ENCODE measurements at places on chromosomes 7 and 10.
A peak's percentile ranks its signal among the peaks of the same experiment; 100 is the strongest.

GRCh38 chr7:103658055-103659005 lies 212.3 kb upstream of the SLC26A5 start:
- no peak for DNase-seq

GRCh38 chr10:121735263-121735662 lies 137.0 kb upstream of the FGFR2 start:
- DNase-seq, result no peak

DNA sequence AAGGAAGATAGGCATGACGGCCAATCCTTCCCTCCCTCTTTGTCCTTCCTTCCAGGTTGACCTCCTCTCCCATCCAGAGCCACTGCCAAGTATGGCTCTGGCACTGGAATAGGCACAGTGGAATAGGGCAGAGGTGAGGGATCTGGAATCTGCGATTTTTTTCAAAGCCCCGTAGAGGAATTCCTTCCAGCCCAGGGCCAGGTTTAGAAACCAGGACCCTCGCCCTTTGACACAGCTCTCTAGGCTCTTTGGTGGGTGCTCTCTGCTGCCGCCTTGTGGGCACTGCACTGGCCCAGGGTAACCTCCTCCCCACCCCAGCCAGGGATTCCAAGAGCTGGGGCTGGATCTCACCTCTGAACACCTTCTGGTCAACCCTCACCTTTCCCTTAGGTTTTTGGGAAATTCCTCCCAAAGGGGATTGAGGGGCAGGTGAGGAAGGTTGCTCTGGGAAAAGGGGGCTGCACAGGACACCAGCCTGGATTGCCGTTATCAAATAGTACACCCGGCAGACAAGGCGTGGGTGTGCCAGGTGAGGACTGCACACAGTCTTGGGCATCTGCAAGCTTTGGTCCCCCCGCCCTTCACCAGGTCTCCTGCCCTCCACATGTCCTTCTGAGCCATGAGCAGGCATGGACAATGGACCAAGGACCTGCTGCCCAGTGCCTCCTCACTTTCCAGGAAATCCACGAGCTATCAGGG lies 22.8 kb downstream of the C10orf105 start:
- peak; percentile 51 for DNase-seq

GRCh38 chr10:119457966-119458766 lies 84.4 kb downstream of the RGS10 start:
- DNase-seq, result no peak

DNA sequence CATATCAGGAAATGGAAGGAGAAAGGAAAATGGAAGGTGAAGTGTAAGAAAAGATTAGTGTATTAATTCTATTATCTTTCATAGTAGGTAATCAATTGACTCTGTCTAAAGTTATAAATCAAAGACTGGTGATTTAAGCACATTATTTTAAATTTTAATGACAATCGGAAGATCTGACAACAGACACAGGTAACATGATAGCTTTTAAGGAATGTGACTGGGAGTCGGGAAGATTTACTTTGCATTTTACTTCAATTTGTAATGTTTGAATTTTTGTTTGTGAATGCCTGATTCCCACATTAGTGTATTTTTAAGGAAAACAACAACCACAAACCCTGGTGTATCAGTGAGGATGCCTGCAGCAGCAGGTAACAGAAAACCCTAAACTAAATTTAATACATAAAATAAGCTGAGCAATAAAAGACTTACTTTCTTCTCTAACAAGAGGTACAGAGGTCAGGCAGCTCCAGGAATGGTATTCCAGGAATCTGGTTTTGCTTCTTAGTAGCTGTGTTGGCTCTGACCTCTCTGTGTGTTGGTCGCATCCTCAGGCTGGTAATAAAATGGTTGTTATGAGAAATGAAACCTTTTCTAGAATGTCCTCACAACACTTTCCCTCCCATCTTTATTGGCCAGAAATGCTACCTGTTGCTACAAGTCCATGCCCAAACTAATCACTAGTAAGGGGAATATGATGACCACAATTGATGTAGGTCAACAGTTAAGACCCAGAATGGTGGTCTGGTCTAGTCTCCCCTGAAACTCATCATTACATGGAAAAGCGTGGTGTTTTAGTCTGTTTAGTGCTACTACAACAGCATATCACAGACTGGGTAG lies 12.2 kb downstream of the DNAJB9 start:
- no peak for DNase-seq

GRCh38 chr7:32108651-32109050 lies 38.4 kb upstream of the PDE1C start:
- no peak for DNase-seq

- DNase-seq, result no peak
Observed at GRCh38 chr7:25633426-25634036, 405.2 kb upstream of the NPVF start.

GRCh38 chr7:72183835-72184234 lies 228.3 kb downstream of the CALN1 start:
- DNase-seq, result no peak

- DNase-seq, result peak; percentile 68
Observed at GRCh38 chr10:86899670-86900276, 57.6 kb downstream of the MMRN2 start.

DNA sequence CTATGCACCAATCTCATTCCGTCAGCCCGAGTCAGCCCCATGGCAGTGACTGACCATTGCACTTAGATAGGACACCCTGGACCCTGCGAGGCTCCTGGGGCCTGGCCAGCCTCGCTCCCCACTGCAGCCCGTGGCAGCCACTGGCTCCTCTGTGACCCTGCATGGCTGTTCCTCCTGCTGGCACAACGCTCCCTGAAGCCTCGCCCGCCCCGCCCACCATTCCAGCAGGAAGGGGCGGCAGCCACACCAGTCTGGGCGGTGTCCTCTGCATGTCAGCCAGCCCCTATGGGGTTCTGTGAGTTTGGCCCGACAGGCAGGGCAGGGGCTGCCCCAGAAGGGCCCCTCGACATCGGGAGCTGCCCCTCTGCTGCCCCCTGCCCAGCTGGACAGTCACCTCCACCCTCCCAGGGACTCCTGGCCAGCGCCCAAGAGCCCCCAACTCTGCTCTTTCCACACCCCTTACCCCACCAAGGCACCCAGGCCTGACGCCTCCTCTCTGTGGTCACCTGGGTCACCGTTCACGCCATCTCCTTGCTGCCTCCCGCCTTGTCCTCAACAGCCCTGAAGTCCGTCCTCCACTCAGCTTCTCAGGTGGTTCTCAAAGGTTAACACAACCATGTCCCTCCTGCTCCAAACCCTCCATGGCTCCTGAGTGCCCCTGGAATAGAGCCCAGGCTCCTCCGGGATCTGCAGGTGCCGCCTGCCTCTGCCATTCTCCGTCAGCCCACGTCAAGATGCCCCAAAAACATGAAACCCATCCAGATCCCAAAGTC lies 103.5 kb downstream of the MICALL2 start:
- no peak for DNase-seq

- no peak for DNase-seq
Observed at GRCh38 chr7:78939669-78940068, 513.8 kb downstream of the MAGI2 start.

DNA sequence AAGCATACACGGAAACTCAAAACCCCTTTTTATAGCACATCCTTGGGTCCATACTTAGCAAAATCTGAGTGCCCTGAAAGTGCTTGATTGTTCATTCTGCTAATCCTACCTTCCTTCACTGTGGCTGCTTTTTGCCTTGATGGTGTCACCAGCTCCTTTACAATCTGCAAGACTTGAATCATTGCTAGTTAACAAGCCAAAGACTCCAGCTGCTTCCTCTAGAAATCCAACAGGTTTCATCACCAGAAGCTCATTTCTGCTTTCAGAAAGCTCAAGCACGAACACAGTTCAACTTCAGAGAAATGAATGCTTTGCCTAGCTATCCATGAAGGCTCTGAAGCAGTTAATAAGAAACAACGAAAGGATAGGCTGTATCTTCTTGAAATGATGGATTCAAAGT lies 38.0 kb downstream of the USP6NL start:
- no peak for DNase-seq

GRCh38 chr10:71719042-71719441 lies 536 bp downstream of the C10orf105 start:
- no peak for DNase-seq

DNA sequence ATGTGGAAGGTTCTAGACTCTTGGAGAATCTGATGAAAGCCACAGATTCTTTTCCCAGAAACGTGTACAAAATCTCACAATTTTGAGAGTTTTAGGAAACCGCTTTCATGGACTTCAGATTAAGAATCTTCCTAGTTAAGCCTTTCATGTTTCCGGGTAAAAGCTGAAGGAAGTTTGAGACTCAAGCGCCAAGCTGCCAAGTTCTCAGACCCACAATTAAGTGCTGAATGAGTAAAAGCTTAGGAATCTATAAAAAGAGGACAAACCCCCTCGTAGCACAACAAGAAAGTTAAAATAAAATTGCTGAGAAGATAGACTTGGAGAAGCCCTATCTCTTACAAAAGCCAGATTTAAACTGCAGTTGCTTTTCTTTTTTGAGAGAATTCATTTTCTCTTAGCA lies 99.6 kb downstream of the ST8SIA6 start:
- no peak for DNase-seq

DNA sequence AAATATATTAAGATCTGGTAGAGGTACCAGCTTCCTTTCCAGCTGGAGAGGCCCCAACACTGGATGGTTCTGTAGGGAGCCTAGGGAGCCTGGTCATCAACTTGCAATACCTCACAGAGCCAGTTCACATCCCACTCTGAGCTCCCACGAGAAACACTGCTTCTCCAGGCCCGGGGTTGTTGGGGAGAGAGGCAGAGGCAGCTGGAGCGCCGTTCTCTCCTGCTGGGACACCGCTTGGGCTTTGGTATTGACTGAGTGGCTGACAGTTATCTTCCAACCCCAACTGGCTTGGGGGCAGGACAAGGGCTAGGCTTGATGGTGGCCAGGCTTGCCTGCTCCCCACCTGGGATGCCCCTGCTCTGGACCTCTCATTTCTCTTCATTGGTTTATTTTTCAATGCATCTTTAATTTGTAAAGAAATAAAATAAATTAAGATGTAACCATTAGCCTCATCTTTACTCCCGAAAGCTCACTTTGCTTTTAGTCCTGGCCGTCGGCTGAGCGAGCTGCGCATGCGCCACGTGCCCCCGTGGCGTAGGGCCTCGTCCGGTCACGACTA lies 10.0 kb upstream of the CHCHD1 start:
- DNase-seq, result peak; percentile 86

GRCh38 chr10:31819391-31819820 lies 109.2 kb downstream of the ARHGAP12 start:
- DNase-seq, result no peak

GRCh38 chr7:129074361-129074871 lies 19.5 kb upstream of the TNPO3 start:
- no peak for DNase-seq

GRCh38 chr10:72782649-72783330 lies 90.8 kb downstream of the MCU start:
- DNase-seq, result no peak

- no peak for DNase-seq
Observed at GRCh38 chr10:112838784-112839481, 111.1 kb upstream of the TCF7L2 start.

- no peak for DNase-seq
Observed at GRCh38 chr7:152902870-152903860, 143.6 kb downstream of the ACTR3B start.

- DNase-seq, result no peak
Observed at GRCh38 chr7:27112955-27113949, 10.8 kb upstream of the HOXA2 start.

GRCh38 chr7:148708026-148708885 lies 9.6 kb downstream of the CUL1 start:
- DNase-seq, result no peak

DNA sequence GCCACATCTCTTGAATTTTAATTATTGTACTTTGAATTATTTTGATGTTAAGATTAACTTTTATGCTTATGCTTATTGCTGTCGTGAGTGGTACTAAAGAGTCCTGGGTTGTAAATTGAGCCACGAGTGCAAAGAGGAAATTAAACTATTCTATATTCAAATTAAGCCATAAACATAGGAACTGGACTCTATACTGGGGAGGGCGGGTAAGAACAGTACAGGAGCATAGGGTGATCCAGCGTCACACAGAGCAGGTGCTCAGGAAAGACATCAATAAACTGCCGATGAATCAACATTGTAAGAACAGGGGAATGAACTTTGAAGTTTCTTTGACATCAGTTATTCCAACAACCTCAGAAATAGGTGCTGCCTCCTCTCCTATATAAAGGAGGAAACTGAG lies 219.6 kb downstream of the CACNB2 start:
- DNase-seq, result no peak

- no peak for DNase-seq
Observed at GRCh38 chr7:128425850-128426249, 16.1 kb upstream of the IMPDH1 start.

- no peak for DNase-seq
Observed at GRCh38 chr10:80289451-80290287, at the start of gene MAT1A. TSS of gene MAT1A (minus strand) at chr10:80289658. CDS start at chr10:80289423, 235 bp downstream.

DNA sequence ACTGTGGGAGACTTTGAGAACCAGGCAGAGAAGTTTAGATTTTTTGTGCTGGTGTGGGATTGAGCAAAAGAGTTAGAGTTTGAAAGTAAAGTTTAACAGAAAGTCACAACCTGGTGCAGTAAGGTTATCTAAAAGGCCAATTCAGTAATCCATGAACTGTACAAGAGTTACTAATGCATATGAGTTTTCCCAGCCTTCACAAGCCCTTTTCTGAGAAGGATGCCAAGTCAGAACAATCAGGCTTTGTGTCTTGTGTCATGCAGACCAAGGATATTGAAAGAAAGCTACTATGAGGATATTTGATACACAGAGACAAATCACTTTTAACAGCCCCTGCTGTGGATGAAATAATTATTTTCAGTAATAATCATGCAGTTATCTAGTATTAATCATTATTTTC lies 68.8 kb upstream of the MYO3A start:
- no peak for DNase-seq

- no peak for DNase-seq
Observed at GRCh38 chr7:138387755-138388475, 72.1 kb upstream of the TRIM24 start.

DNA sequence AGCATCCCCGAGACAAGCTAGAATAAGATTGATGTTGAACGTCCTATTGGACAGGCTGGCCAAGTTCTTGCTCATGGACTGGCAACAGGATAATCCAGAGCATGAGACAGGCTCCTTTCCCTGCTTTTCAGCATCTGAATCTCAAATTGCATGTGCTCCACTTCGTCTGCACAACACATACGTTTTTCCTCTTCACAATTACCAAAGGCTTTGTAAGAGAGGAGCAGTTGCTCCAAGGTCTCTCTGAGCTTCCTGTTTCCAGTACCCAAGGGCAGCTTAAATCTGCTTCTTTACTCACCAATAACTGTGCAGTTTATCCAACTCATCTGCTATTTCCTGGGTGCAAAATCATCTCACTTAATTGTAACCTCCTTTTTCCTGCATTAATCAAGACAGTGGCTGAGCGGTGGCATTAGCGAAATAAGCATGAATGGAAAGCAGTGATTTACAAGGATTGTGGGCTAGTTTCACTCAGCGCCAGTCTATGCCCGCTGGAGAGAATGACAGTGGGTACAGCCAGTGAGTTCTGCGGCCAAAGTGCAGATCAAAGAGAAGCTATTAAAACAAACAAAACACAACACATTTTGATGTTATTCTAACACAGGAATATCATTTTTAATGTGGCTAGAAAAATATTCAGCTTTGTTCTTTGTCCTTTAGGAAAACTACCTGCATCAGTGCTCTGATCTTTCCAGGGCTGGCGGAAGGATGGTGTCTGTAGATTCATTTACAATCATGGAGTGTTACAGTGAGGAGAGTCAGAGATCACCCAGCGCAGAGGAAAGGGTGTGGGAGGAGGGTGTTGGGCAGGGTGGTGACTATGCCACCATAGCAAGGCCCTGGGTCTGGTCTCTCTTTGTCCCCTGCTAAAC lies 79.8 kb downstream of the CHN2 start:
- peak; percentile 47 for DNase-seq

All from dorsolateral prefrontal cortex (tissue), 122 donors.